Caco-2 (cell line): ENCODE measurements at places on chromosomes 1 and 21. TPM values are rescaled to one million over a fixed set of nuclear protein-coding genes. Genes with fewer than 3 reads are reported as not detected.

TTC39A gene
- 21.0 and 24.4 TPM in 2 replicates for total RNA-seq

- H3K4me1 ChIP-seq = no peaks in the 10 kb centered on the region
- DNase-seq = no peak
- H3K4me3 ChIP-seq = no peak overlapping the region
- no peaks in the 10 kb centered on the region for H3K36me3 ChIP-seq
Measured at GRCh38 chr1:4974981-4975685, 320.7 kb downstream of the AJAP1 start.

GRCh38 chr1:196684476-196684875 lies 32.6 kb downstream of the CFH start:
- H3K4me1 ChIP-seq = no peaks in the 10 kb centered on the region
- H3K27me3 ChIP-seq = no peaks in the 10 kb centered on the region
- DNase-seq = no peak

GRCh38 chr1:44519035-44519676 lies 114.1 kb downstream of the RNF220 start:
- no peak for DNase-seq
- no peaks in the 10 kb centered on the region for H3K27me3 ChIP-seq
- H3K27ac ChIP-seq = no peak overlapping the region

GRCh38 chr1:27585684-27586083 lies 18.3 kb downstream of the AHDC1 start:
- DNase-seq = no peak
- no peak overlapping the region for H3K4me3 ChIP-seq
- no peaks in the 10 kb centered on the region for H3K27me3 ChIP-seq
- H3K4me1 ChIP-seq = no peaks in the 10 kb centered on the region

MAP3K21 gene
- 9.6 and 10.4 TPM in 2 replicates for total RNA-seq

GCSAML gene
- total RNA-seq = not detected in 2 replicates

- no peak for DNase-seq
- no peaks in the 10 kb centered on the region for H3K4me1 ChIP-seq
- no peaks in the 10 kb centered on the region for H3K36me3 ChIP-seq
- H3K27me3 ChIP-seq = no peaks in the 10 kb centered on the region
Measured at GRCh38 chr1:41535276-41535675, 50.8 kb upstream of the EDN2 start.

KRTAP12-1 gene
- not detected in 2 replicates for total RNA-seq

C8B gene
- not detected in 2 replicates for total RNA-seq

DNA sequence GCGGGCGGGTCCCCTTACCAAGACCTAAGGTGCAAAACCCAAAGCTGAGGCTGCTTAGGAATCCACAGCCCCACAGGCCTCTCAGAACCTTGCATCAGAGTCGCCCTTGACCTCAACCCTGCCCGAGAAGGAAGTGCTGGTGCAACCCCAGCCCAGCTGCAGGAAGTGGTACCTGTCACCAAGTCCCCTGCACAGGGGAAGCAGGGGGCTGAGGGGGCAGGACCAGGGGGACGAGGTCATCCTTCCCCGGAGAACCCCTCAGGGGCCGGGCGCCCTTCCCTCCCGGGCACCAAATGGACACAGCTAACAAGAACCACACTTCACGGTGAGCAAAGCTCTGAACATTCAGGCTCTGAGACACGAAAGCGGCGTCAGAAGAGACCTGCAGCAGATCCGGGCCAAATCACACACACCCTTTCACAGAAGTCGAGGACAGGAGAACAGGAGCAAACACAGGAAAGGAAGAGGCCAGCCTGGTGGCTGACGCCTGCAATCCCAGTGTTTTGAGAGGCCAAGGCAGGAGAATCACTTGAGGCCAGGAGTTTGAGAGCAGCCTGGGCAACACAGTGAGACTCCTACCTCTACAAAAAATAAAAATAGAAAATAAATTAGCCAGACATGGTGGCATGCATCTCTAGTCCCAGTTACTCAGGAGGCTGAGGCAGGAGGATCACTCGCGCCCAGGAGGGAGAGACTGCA lies 6.4 kb downstream of the ITGB2 start:
- no peaks in the 10 kb centered on the region for H3K4me1 ChIP-seq
- no peaks in the 10 kb centered on the region for H3K27me3 ChIP-seq
- H3K36me3 ChIP-seq = no peaks in the 10 kb centered on the region
- no peak overlapping the region for H3K27ac ChIP-seq

- no peaks in the 10 kb centered on the region for H3K27me3 ChIP-seq
- H3K27ac ChIP-seq = no peak overlapping the region
- no peaks in the 10 kb centered on the region for H3K4me1 ChIP-seq
- no peak for DNase-seq
- no peaks in the 10 kb centered on the region for H3K36me3 ChIP-seq
Measured at GRCh38 chr1:205247130-205247921, 19.6 kb downstream of the TMCC2 start.

SLAMF9 gene
- total RNA-seq = 0.36 TPM in 1 of 2 replicates, not detected in the other

- H3K4me3 ChIP-seq = no peak overlapping the region
- H3K27ac ChIP-seq = no peak overlapping the region
- no peaks in the 10 kb centered on the region for H3K27me3 ChIP-seq
- no peak for DNase-seq
Measured at GRCh38 chr1:1340185-1340584, 9.0 kb downstream of the DVL1 start.

AADACL3 gene
- total RNA-seq = not detected in 2 replicates

DNA sequence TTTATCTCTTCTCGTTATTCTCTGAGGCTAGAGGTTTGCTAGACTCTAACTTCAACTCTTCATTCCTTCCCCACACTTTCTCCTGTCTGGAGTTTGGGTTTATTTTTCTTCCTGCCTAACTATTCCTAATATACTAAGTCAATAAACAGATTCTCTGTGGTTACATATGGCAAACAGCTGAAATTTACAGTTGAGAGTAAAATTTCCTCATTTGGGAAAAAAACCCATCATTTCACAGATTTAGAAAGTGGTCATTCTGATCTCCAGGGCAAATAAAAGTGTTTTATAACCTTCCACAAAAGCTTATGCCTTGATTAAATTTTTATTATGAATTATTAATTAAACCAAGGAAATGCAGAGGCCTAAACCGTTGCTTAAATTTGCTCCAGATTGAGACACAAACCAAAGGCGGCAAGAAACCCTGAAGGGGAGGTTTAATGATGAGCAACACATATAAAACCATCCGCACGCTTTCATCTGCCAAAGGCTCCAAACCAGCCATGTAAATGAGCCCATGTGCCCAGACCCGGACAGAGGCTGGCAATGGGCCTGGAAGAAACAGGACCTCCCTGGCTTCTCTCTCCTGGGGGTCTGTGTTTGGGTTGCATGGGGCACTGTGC lies 201.7 kb upstream of the LMO4 start:
- no peaks in the 10 kb centered on the region for H3K27me3 ChIP-seq
- H3K36me3 ChIP-seq = no peaks in the 10 kb centered on the region
- no peak overlapping the region for H3K4me3 ChIP-seq
- H3K27ac ChIP-seq = no peak overlapping the region
- no peak for DNase-seq
- no peaks in the 10 kb centered on the region for H3K4me1 ChIP-seq

- no peak overlapping the region for H3K4me3 ChIP-seq
- no peak overlapping the region for H3K27ac ChIP-seq
Measured at GRCh38 chr1:101203820-101204540, 32.8 kb upstream of the S1PR1 start.

SYPL2 gene
- total RNA-seq = 0.32 and 0.45 TPM in 2 replicates

- H3K27ac ChIP-seq = no peak overlapping the region
- H3K36me3 ChIP-seq = no peaks in the 10 kb centered on the region; the same call in 1 of the 2 replicates
- DNase-seq = no peak
- no peaks in the 10 kb centered on the region for H3K4me1 ChIP-seq
- H3K27me3 ChIP-seq = no peaks in the 10 kb centered on the region
Measured at GRCh38 chr1:1337793-1338147, 6.7 kb downstream of the TAS1R3 start.

GRCh38 chr1:247358920-247359319 lies 27.3 kb upstream of the ZNF496 start:
- no peak overlapping the region for H3K4me3 ChIP-seq
- no peak overlapping the region for H3K27ac ChIP-seq
- no peak for DNase-seq
- no peaks in the 10 kb centered on the region for H3K27me3 ChIP-seq
- H3K36me3 ChIP-seq = no peaks in the 10 kb centered on the region

ARHGAP29 gene
- 30.3 and 31.4 TPM in 2 replicates for total RNA-seq

MPL gene
- 0.49 TPM in 1 of 2 replicates, not detected in the other for total RNA-seq

- no peak overlapping the region for H3K27ac ChIP-seq
- H3K4me1 ChIP-seq = no peaks in the 10 kb centered on the region
- H3K4me3 ChIP-seq = no peak overlapping the region
- no peaks in the 10 kb centered on the region for H3K36me3 ChIP-seq
- DNase-seq = no peak
- H3K27me3 ChIP-seq = no peaks in the 10 kb centered on the region
Measured at GRCh38 chr1:64100791-64101190, 102.6 kb upstream of the UBE2U start.

COA6 gene
- total RNA-seq = 41.0 and 47.6 TPM in 2 replicates

GRCh38 chr1:112997781-112998180 lies 41.8 kb upstream of the SLC16A1 start:
- H3K4me1 ChIP-seq = no peaks in the 10 kb centered on the region
- DNase-seq = no peak
- H3K4me3 ChIP-seq = no peak overlapping the region
- H3K27ac ChIP-seq = no peak overlapping the region

- no peak overlapping the region for H3K27ac ChIP-seq
- H3K4me3 ChIP-seq = no peak overlapping the region
- DNase-seq = no peak
- H3K36me3 ChIP-seq = no peaks in the 10 kb centered on the region
- H3K27me3 ChIP-seq = no peaks in the 10 kb centered on the region
Measured at GRCh38 chr1:93200086-93200620, 19.6 kb downstream of the CCDC18 start.

- no peak overlapping the region for H3K27ac ChIP-seq
- peaks cover 16% of the 10 kb centered on the region for H3K4me1 ChIP-seq
- H3K27me3 ChIP-seq = no peaks in the 10 kb centered on the region
- no peak overlapping the region for H3K4me3 ChIP-seq
- no peaks in the 10 kb centered on the region; the same call in 1 of the 2 replicates for H3K36me3 ChIP-seq
Measured at GRCh38 chr1:212794561-212795014, 2.9 kb downstream of the TATDN3 start.

PPIAL4G gene
- total RNA-seq = not detected in 2 replicates

DNA sequence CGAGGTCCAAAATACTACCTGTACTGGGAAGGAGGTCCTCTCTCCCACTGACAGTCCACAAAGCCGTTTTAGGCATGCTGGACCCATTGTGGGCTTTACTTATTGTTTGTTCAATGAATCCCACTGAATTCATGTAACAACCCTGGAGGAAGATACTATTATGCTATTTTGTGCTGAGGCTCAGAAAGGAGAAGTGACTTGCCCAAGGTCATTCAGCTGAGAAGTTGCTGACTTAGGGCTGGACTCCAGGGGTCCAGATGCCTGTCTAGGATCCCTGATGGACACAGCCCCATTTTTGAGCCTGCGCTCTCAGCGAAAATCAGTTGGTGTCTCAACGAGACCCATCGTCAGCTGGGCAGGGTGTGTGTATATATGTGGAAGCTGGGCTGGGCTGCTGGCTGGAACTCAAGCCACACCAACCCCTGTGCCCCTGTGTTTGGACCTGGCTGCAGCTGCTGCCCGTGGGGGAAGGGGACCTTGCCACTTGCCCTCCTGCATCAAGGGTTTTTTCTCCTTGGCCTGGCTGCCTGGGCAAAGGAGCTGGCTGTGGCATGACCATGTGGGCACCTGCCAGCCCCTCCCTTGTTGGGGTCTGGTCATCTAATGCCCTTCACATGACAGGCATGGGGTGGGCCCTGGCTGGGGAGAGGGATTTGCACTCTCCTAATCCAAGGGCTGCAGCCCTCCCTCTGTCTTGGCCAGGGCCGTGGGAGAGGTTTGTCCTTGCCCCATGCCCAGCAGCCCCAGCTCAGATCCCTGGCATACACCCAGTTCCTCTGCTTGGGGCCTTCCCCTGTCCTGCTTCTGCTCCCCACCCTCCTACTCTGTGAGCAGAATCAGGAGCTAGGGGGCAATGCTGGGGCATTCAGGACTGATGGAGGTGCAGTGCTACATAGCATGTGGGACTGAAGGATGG lies 15.0 kb downstream of the KCNQ4 start:
- H3K27ac ChIP-seq = no peak overlapping the region
- no peak for DNase-seq
- no peaks in the 10 kb centered on the region for H3K36me3 ChIP-seq
- no peak overlapping the region for H3K4me3 ChIP-seq
